ENCODE measurements at places on chromosomes 5 and 9.

DNA sequence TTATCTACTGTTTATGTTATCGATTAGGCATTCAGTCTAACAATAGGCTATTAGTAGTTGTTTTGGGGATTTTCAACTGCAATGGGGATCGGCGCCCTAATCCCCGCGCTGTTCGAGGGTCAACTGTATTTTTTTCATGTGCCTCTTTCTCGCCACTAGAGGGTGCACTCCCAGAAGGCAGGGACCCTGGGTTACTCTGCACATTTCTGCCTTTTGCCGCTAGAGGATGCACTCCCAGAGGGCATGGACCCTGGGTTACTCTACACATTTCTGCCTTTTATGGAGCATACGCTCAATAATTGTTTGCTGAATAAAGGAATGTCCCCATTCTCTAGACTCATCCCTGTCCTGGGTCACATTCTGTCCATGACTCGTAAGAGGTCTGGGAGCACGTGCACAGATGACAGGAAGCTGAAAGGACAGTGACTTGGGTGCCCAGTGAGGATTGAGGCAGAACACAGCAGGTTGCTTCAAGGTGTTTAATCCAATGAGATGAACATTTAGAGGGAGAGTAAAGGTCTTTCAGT, 27.9 kb upstream of the RECK start:
- peak; percentile 72 for DNase-seq

DNA sequence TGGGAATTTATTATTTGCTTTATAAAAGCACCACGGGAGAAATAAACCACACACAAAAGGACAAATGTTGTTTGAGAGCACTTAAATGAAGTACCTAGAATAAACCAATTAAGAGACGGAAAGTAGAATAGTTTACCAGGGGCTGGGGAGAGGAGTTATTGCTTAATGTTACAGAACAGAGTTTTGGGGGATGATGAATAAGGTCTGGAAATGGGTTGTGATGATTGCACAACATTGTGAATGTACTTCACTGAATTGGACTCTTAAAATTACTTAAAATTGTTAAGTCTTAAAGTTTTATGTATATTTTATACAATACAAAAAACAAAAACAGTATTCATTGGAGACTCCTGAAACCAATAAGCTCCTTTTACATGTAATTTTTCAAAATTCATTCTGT, 1.5 kb downstream of the ZBTB43 start:
- no peak for DNase-seq

DNA sequence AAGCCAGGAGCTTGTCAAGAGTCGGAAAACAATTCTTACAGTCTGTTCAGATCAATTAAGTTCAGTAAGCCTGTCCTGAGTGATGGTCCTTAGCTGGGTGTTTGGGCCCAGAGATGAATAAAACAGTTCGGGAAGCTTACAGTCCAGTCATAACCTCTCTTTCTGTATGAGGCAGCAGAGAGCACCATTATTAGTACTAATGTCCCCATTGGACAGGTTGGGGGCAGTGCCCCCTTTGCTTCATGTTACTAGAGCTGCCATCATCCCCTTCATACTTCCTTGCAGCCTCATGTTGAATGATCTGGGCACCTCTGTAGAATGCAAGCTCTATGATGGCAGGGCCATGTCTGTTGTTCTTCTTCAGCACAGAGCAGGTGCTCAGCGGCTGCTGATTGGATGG, 9.8 kb downstream of the DOCK2 start:
- DNase-seq: no peak

DNA sequence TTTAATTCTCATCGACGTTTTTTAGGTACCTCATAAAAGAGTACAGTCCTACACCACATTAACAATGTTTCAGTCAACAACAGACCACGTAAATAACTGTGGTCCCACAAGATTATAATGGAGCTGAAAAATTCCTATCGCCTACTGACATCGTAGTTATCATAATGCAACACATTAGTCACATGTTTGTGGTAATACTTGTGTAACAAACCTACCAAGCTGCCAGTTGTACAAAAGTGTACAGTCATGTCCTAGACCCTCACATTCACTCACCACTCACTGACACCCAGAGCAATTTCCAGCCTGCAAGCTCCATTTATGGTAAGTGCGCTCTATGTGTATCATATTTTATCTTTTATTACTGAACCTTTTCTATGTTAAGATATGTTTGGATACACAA, 16.8 kb downstream of the GNAQ start:
- no peak for DNase-seq

DNA sequence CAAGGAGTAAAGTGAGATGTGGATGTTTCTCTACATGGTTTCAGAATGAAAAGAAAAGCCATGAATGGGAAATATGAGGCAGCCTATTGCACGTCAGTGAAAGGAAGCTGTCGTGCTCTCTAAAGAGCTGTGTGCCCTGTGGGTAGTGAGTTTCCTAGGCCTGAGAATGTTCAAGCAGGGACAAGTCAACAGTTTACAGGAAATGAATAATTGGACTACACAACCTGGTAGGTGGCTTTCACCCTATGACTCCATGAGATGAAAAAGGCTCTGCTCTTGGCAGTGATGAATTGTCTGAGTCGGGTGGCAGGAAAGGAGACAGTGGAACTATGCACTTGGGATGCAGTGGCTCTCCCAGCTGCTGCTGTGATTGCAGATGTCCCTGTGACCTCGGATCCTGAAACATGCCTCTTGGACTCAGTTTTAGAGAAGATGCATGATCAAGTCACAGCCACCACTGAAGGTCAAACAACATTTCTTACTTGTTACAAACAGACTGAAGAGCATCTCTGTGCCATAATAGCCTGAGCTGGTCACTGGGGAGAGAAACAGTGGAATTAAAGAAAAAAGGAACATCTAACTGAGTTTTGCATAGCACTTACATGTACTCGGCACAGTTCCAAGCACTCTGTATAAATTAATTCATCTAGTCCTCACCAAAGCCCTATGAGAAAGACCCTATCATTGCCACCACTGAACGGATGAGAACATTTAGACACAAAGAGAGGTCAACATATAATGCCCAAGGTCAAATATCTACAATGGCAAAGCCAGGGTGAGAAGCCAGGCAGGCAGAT, 293.7 kb downstream of the SPOCK1 start:
- no peak for DNase-seq

Data from Kasumi-1 (cell line).